ENCODE measurements at places on chromosomes 3 and 15. TPM values are rescaled to one million over a fixed set of nuclear protein-coding genes. Genes with fewer than 3 reads are reported as not detected.

The PCCB gene
- 16.2 TPM for total RNA-seq

The GRM2 gene
- under 0.01 TPM for total RNA-seq

The LCMT2 gene
- 3.1 TPM for total RNA-seq

The KNG1 gene
- not detected for total RNA-seq

The RASGRP1 gene
- 1.2 TPM for total RNA-seq

The GOLGA6L4 gene
- under 0.01 TPM for total RNA-seq

The DUOX1 gene
- not detected for total RNA-seq

The ABCC5 gene
- total RNA-seq, result 7.0 TPM

The EPHB1 gene
- total RNA-seq, result 0.34 TPM

The MORC1 gene
- not detected for total RNA-seq

The MAP1A gene
- total RNA-seq, result 25.5 TPM

The SMCO1 gene
- not detected for total RNA-seq

The INSYN1 gene
- total RNA-seq, result 0.68 TPM

The IDH3A gene
- 15.5 TPM for total RNA-seq

The CASR gene
- total RNA-seq, result not detected

The RTF1 gene
- total RNA-seq, result 12.9 TPM

The ATG3 gene
- total RNA-seq, result 39.2 TPM

The PCLAF gene
- 3.5 TPM for total RNA-seq

The CORO2B gene
- total RNA-seq, result 11.6 TPM

The ANKUB1 gene
- not detected for total RNA-seq

The ABHD17C gene
- total RNA-seq, result 16.9 TPM

The AQR gene
- 14.7 TPM for total RNA-seq

The INTS14 gene
- 23.2 TPM for total RNA-seq

The C3orf85 gene
- not detected for total RNA-seq

The TM2D3 gene
- 35.5 TPM for total RNA-seq

The MED12L gene
- total RNA-seq, result 0.26 TPM

The TUBGCP5 gene
- total RNA-seq, result 15.4 TPM

The SUCNR1 gene
- not detected for total RNA-seq

The GHRL gene
- total RNA-seq, result not detected

The VEPH1 gene
- 5.3 TPM for total RNA-seq

The APBA2 gene
- 11.7 TPM for total RNA-seq

The ADAMTS9 gene
- total RNA-seq, result 5.9 TPM

The PYGO1 gene
- 8.2 TPM for total RNA-seq
